ENCODE measurements at places on chromosomes 3 and 15.

DNA sequence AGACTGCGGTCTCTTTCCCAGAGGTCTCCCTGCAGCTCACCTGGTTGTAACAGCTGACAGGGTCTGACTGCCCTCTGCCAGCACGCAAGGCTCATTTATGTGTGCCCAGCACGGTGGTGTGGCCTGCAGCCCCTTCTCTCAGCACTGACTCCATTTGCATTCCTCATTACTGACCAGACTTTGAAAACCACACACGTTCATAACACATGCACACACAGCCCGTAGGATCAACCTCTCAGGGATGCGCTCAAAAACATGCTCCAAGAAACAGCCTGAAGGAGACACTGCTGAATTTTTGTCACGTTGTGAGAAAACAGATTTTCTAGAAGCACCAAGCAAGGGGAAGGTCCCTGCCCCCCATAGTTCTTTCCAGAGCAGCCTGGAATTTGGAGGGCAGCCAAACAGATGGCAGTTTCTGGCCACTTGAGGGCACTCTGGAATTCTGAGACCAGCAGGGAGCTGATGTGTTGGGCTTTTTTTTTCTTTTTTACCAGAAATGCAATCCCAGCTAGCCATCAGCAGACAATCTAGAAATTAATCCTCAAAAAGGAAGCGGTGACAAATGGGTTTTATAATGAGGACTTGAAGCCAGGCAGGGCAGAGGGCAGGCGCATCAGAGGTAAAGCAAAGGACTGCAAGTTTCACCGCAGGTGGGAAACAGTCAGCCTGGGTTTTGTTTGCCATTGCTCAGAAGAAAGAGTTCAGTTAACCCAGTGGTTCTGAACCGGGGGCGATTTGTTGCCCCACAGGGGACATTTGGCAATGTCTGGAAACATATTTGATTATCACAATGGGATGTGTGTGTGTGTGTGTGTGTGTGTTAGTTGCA, 170.5 kb upstream of the PROK2 start:
- DNase-seq = peak; percentile 75

- DNase-seq = no peak
These were observed 21.3 kb upstream of the RAD18 start for GRCh38 chr3:8984526-8984925.

DNA sequence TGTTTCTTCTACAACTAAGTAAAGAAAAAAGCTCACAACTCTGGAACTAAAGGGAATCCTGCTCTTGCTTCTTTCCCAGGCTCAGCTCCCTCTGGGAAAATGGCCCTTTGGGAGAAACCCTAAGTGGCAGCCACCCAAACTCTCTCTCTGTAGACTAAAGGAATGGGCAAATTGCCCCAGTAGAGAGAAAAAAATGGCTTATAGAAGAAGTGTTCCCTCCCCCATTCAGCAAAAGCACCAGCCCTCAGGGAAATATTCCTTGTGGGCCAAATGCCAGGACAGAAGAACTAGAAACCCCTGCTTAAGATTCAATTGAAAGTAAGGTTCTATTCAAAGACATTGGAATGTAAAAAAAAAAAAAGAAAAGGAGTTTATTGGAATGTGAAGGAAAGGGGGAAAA, 603.7 kb upstream of the ALCAM start:
- peak; percentile 24 for DNase-seq

DNA sequence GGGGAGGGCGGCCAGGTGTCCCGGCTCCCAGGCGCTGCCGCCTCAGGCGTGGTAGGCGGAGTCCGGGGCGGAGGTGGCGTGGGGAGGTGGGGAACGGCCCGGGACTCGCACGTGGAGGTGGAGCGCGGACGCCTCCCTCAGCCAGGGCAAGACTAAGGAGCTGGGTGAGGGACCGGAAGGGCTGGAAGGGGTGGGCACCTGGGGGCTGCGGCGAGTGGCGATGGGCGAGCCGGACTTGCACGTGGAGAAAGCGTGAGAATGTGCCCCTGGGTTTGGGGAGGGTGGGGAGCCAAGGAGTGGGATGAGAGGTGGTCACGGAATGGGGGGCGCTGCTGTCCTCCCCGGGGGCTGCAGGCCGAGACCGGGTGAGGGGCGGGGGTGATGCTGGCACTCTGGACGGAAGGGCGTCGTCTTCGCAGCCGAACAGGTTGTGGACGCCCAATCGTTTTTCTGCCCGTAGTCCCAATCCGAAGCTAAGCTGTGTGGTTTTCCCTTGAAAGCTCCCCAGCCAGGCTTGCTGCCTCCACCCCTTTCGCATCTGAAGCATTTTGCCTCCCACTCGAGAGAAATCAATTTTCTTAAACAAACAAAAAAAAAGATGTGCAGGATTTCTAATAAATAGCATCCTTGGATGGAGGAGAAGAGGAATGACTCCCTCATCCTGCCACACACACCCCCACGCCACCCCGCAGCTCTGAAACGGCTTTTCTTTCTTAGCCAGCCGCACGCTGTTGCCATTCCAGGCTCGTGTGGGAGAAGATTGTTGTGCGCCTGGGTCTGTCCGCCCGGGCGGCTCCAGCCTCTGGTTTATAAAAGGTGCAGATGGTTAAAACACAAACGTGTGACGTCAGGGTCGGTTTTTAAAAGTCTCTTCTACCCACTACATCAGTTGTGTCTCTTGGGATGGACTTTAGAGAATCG, 62.5 kb upstream of the ANKRD28 start:
- DNase-seq = peak; percentile 83

DNA sequence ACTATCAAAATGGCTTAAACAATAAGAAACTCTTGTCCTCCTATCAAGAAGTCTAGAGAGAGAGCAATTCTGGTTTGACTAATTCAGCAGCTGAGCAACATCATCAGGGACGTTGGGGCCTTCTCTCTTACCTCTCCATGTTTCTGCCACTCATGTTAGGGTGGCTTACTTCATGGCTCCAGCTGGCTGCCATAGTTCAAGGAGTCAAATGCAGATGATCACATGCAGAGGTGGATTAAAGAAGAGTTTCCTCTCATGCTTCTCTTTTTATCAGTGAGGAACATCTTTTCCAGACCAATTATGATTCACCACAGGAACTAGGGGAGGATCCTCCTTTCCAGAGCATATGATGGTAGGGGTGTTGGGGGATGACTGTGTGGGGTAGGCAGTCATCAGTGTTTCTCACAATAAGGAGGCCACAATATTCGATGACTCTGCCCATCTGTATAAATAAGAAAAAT, 45.5 kb downstream of the NEK11 start:
- no peak for DNase-seq

- no peak for DNase-seq
These were observed 61.1 kb downstream of the AMOTL2 start for GRCh38 chr3:134312873-134313846.

GRCh38 chr3:172069478-172069877, 30.1 kb downstream of the FNDC3B start:
- DNase-seq = no peak

DNA sequence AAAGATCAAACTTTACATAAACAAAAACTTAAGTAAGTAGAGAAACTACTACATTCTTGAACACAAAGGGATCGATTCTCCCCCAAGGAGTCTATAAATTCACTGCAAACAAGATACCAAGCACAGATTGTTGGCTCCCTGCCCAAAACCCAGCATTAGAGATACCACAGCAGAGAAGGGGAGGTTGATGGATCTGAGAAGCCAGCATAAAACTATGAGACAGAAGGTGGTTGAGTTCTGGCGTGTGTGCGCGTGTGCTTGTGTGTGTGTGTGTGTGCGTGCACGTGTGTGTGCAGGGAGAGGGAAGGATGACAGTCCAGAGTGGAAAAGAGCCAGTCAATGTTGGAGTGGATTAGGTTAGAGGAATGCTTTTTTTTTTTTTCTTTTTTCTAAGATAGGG, 143.2 kb upstream of the PRR20G start:
- DNase-seq = no peak

- DNase-seq = no peak
These were observed 204.0 kb upstream of the BCL6 start for GRCh38 chr3:187949093-187949820.

GRCh38 chr15:60154764-60155325, 150.7 kb downstream of the FOXB1 start:
- DNase-seq = no peak

- no peak for DNase-seq
These were observed 14.9 kb downstream of the LIPH start for GRCh38 chr3:185537369-185537970.

DNA sequence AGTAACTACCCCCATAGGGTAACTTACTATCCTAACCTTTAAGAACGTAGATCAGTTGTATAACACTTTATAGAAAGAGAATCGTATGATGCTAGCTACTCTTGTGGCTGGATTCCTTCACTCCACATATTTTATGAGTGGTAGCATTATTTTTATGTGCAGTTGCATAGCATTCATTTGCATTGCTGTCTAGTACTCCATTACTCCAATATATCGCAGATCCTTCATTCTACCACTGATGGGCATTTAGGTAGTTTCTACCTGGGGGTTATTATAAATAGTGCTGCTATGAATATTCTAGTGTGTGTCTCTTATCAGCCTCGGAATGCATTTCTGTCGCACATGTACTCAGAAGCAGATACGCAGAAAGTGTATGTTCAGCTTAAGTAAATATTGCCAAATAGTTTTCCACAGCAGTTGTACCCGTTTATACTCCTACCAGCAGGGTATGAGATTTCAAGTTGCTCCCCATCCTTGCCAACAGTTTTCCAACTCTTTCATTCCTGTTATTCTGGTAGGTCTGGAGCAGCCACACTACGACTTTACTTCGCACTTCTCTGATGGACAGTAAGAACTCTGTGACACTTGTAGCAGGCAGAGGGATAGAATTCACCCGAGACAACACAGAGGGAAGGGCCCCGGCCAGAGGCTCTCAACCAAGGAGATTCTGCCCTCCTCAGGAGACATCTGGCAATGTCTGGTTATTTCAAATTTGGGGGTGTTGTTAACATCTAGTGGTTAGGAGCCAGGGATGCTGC, 9.8 kb upstream of the VGLL4 start:
- DNase-seq = no peak

GRCh38 chr3:141408596-141408995, 40.3 kb downstream of the ZBTB38 start:
- no peak for DNase-seq

- DNase-seq = no peak
These were observed 1.1 kb downstream of the IQCF6 start for GRCh38 chr3:51777985-51778384.

- no peak for DNase-seq
These were observed 142.8 kb upstream of the STT3B start for GRCh38 chr3:31389939-31390338.

DNA sequence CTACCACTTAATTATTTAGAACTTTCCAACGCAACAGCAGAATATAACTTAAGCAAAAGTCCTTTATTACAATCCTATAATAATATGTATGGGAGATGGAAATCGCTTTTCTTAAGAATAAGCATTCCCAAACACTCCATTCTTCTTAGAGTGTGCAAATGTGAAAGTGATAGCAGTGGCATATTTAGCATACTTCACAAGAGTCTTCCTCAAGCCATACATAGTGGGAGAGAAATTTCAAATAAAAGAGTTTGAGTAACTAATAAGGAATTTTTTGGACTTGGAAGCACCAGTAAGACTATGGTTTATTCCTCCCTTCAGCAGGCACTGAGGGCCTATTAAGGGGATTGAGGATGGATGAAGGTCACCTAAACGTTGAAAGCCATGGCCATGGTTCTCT, 22.1 kb upstream of the BNC1 start:
- DNase-seq = no peak

DNA sequence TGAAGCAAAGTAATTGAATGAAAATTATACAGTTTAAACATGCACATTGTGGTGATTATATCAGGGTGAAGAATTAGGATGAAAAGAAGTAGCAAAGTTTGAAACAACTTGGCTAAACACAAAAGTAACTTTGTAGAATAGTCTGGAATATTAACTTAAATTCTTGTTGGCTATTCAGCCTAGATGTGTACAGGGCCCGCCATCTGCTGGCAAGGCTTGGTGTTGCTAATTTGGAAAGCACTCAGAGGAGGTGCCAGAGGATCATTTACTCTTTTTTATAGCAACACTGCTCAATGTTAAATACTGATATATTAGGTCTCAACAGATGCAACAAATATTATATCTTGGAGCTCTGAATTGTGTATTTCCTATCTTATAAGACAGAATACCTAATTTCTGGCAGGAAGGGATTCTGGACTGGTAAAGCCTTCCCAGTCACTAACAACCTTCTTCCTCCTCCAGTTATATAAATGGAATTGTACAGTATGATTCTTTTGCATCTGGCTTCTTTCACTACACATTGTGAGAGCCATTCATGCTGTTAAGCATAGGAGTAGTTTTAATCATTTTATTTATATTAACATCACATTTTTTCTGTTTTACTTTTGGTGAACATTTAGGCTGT, 36.1 kb downstream of the TTC23 start:
- DNase-seq = peak; percentile 57

DNA sequence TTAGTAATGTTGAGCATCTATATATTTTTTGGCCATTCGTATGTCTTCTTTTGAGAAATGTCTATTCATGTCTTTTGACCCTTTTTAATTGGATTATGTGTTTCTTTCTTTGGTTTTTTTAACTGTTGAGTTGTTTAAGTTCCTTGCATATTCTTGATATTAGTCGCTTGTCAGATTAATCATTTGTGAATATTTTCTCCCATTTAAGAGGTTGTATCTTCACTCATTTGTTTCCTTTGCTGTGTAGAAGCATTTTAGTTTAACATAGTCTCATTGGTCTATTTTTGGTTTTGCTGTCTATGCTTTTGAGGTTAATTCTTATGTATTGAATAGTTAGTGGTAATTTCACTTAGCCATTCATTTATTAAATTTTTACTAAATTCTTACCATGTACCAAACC, 283.8 kb downstream of the ZPLD1 start:
- DNase-seq = no peak

DNA sequence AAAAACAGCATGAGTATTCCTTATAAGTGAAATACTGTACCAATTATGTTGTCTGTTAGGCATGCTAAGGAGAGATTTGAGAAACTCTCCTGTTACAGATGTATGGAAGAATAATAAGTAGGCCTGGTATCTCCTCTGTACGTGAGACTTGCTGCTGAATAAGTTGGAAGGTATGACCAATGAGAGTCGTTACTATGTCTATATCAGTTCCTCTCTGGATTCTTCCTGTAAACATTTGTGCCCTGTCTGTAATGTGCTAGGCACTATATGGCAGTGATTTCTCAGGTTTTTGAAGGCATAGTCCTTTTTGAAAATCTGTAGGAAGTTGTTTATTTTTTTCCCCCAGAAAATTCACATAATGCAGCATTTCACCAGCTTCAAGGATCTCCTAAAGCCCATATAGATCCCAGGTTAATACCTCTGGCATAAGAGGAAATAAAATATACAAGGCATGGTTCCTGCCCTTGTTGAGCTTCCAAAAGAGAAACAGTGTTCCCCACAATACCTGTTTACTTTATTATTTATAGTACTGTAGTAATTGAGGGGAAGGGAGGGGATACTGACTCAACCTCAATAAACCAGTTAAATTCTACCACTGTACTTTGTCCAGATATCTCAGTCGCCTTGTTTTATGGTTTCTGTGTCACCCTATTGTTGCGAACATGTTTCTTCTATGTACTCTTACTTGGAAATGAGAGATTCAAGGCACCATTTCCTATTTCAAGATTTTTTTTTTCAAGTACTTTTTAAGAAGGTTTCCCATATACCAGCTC, 28.6 kb downstream of the MAP2K5 start:
- DNase-seq = no peak

Measured in caudate nucleus (tissue), 63 donors.